ENCODE measurements at places on chromosomes 1 and 21. TPM values are rescaled to one million over a fixed set of nuclear protein-coding genes. Genes with fewer than 3 reads are reported as not detected.

SERPINC1 gene
- total RNA-seq, result not detected

PPIAL4G gene
- 0.14 TPM for total RNA-seq

LRRC53 gene
- total RNA-seq, result not detected

C1orf94 gene
- total RNA-seq, result not detected

DNA sequence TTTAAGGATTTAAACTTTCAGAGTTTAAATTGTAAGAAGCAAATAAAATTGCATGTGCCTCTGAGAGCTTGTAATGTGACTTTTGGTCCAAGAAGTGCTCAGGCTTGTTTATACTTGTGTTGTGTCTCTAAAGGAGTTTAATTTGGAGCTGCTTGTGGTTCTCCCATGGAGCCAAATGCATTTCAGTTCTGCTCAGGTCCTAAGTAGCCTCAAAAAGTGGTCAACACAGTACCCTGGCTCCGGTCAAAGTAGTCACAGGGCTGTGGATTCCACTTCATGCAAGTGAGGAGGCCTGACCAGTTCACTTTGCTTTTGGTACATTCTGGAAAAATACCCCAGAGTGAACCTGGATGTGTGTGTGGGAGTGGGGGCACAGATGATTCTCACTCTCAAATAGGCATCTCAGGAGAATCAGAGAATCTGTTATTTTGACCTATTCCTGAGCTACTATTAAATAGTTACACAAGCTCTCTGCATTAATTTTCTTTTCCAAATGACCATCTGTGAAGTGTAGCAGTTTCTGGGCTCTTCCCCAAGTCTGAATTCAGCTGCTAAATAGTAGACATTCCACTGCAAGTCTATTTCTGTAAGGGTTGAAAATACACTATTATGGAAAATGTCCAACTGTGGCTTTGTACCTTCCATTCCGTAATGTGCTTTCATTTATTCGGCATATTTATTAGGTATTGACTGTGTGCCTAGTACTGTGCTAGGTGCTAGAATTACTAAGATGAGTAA, 31.7 kb upstream of the AGO1 start:
- H3K27me3 ChIP-seq, result no peaks in the 10 kb centered on the region
- no peak for DNase-seq
- no peak overlapping the region for H3K27ac ChIP-seq

- peaks cover 36% of the 10 kb centered on the region for H3K4me1 ChIP-seq
- H3K27ac ChIP-seq, result no peak overlapping the region
- H3K27me3 ChIP-seq, result no peaks in the 10 kb centered on the region
Observed at GRCh38 chr21:46527801-46528200, 69.1 kb downstream of the DIP2A start.

DNA sequence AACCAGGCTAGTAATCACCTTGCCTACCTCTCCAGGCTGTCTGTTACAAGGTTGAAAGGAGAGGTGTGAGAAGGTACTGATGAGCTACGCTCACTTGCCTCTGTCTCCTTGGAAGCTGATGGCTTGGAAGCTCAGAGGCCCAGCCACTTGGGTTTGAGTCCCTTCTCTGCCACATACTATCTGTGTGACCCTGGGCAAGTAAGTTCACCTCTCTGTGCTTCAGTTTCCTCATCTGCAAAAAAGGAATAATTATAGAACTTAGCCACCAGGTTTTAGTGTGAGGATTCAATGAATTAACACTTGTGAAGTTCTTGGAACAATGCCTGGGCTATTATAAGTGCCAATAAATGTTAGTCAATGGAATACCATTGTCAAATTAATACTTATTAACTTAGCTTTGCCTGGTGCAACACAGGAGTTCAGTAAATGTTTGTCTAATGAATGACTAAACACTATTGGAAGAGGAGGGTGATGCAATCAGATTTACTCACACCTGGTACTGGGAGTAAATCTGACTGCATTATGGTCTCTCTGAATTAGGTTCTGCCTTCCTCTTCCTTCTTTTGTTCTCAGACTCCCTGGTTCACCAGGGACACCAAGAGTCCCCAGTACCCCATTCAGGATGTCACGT, 55.5 kb downstream of the TRABD2B start:
- H3K27me3 ChIP-seq, result peaks cover 27% of the 10 kb centered on the region
- no peak overlapping the region for H3K4me3 ChIP-seq
- DNase-seq, result no peak

- H3K4me3 ChIP-seq, result peak overlapping the region; percentile 98
- peaks cover 5% of the 10 kb centered on the region for H3K36me3 ChIP-seq
- peaks cover 65% of the 10 kb centered on the region for H3K4me1 ChIP-seq
- peak; percentile 62 for DNase-seq
- H3K27me3 ChIP-seq, result peaks cover 25% of the 10 kb centered on the region
Observed at GRCh38 chr1:202807451-202807925, 733 bp downstream of the KDM5B start.

- no peak overlapping the region for H3K27ac ChIP-seq
- peaks cover 2% of the 10 kb centered on the region for H3K36me3 ChIP-seq
- H3K4me1 ChIP-seq, result peaks cover 8% of the 10 kb centered on the region
- peaks cover 46% of the 10 kb centered on the region for H3K27me3 ChIP-seq
Observed at GRCh38 chr1:190476806-190477205, 858 bp downstream of the BRINP3 start.

DNA sequence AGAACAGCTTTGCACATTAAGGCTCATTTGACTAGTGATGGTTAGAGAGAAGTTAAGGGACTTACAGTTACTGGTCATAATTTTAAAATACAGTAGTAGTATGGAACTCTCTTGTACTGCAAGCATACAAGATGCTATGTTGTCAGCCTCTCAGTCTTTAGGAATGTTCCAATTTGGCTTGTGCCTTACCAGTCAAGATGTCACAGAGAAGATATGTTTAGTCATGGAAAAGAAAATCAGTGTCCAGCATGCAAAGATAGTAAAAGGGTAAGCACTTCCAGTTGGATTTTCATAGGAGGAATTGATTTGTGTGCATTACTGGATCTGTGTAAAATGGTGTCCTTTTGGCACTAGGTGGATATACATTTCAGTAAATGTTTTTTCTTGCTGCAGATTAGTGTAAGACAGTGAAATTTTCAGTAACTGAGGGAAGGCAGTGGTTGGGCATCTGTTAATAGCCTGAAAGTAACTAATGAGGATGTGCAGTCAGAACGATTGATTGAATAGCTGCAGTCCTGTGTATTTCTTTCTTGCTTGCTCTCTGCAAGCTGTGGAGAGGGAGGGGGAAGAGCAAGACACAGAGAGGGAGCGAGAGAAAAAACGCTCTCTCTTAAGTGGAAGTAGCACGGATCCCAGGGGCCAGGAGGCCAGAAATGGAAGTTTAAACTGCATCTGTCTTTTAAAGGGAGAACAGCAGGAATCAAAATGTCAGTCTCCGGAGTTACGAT, 108.2 kb downstream of the CLEC20A start:
- no peak for DNase-seq
- no peaks in the 10 kb centered on the region for H3K36me3 ChIP-seq
- H3K27me3 ChIP-seq, result no peaks in the 10 kb centered on the region
- no peak overlapping the region for H3K4me3 ChIP-seq
- no peaks in the 10 kb centered on the region for H3K4me1 ChIP-seq

GRCh38 chr1:116990612-116991151, 10.9 kb upstream of the CD101 start:
- H3K4me3 ChIP-seq, result no peak overlapping the region
- H3K27ac ChIP-seq, result no peak overlapping the region
- H3K4me1 ChIP-seq, result peaks cover 57% of the 10 kb centered on the region
